ENCODE measurements at places on chromosomes 4 and X. TPM values are rescaled to one million over a fixed set of nuclear protein-coding genes. Genes with fewer than 3 reads are reported as not detected.

Gene PPP4R3C
- not detected for polyA plus RNA-seq

GRCh38 chr4:137638934-137639333 is 106.6 kb upstream of the PCDH18 start:
- no peak for DNase-seq

GRCh38 chrX:11557120-11557519 is 108.6 kb downstream of the ARHGAP6 start:
- no peak for DNase-seq

Gene TNIP2
- polyA plus RNA-seq: 11.4 TPM

- DNase-seq: no peak
These were observed 109.9 kb downstream of the AFF1 start for GRCh38 chr4:87044511-87045233.

DNA sequence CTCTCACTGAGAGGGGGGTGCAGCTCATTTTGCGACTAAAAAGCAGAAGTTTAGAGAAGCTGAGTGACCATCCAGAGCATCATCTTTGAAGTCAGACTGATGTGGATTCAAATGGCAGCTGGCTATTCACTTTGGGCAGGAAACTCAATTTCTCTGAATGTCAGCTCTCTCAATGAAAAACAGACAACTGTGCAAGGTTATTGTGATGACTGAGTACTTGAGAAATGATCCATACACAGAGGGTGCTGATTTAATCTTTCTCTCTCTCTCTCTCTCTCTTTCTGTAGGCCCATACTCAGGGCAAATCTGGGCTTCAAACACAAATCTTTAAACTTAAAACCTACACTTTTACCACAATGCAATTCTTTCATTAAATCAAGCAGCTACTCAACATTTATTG is 185.8 kb upstream of the SLIT2 start:
- no peak for DNase-seq

Gene CLDN22
- not detected for polyA plus RNA-seq

DNA sequence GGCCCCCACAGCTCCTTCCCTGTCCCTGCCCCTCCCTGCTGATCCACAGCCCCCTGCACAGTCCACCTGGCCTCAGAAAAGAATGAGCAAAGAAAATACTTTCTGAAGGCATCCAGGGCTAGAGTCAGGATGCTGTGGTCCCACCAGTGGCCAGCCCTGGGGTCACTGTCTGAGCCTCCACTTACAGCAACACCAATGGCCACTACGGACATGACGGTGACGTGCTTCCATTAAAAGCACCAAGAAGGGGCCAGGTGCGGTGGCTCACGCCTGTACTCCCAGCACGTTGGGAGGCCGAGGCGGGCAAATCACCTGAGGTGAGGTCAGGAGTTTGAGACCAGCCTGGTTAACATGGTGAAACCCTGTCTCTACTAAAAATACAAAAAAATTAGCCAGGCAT is 4.0 kb downstream of the JAKMIP1 start:
- no peak for DNase-seq

- DNase-seq: no peak
These were observed 504.3 kb upstream of the ZFP42 start for GRCh38 chr4:187491286-187491685.

GRCh38 chrX:110108381-110108821 is 105.5 kb downstream of the TMEM164 start:
- DNase-seq: no peak

Gene ESX1
- polyA plus RNA-seq: not detected

Gene SOD3
- polyA plus RNA-seq: 27.4 TPM

GRCh38 chr4:187444061-187444460 is 551.5 kb upstream of the ZFP42 start:
- DNase-seq: no peak

Gene HS6ST2
- 46.5 TPM for polyA plus RNA-seq

GRCh38 chr4:122898370-122899150 is 23.8 kb downstream of the NUDT6 start:
- no peak for DNase-seq

Gene GRIA2
- polyA plus RNA-seq: 5.9 TPM

GRCh38 chr4:69092190-69092589 is 4.1 kb upstream of the UGT2B7 start:
- no peak for DNase-seq

Gene SPANXN4
- polyA plus RNA-seq: not detected

DNA sequence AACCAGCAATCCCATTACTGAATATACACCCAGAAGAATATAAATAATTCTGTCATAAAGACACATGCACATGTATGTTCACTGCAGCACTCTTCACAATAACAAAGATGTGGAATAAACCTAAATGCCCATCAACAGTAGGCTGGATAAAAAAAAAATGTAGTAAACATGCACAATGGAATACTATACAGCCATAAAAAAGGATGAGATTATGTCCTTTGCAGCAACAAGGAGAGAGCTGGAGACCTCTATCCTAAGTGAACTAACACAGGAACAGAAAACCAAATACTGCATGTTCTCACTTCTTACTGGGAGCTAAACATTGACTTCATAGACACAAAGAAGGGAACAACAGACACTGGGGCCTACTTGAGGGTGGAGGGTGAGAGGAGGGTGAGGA is 2067.7 kb downstream of the ARAP2 start:
- no peak for DNase-seq

- DNase-seq: no peak
These were observed 4.7 kb downstream of the NEUROG2 start for GRCh38 chr4:112511093-112511802.

Gene PNMA6F
- not detected for polyA plus RNA-seq

GRCh38 chrX:625137-625691 is 5.4 kb upstream of the SHOX start:
- DNase-seq: no peak

Gene PAGE5
- not detected for polyA plus RNA-seq

Gene MMAA
- 6.0 TPM for polyA plus RNA-seq

Gene HMGB3
- 53.7 TPM for polyA plus RNA-seq

- no peak for DNase-seq
These were observed 85.2 kb downstream of the AASDH start for GRCh38 chr4:56301997-56302496.

DNA sequence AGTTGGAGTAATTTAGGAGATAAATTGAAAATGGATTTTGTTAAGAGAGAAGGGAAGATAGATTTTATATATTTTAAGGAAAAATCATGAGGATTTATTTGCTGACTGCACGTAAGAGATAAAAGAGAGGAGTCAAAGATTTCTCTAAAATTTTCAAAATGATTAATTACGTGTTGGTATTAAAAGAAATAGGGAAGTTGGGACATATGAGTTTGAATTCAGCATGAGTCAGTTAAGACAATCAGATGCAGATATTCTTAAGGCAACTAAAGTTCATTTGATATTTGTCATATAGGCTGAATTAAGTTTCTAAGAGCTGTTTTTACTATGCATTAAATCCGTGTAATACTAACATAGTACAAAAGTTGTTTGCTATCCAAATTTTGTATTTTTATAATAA is 46.9 kb downstream of the TET2 start:
- no peak for DNase-seq

Gene SNCA
- polyA plus RNA-seq: 26.5 TPM

DNA sequence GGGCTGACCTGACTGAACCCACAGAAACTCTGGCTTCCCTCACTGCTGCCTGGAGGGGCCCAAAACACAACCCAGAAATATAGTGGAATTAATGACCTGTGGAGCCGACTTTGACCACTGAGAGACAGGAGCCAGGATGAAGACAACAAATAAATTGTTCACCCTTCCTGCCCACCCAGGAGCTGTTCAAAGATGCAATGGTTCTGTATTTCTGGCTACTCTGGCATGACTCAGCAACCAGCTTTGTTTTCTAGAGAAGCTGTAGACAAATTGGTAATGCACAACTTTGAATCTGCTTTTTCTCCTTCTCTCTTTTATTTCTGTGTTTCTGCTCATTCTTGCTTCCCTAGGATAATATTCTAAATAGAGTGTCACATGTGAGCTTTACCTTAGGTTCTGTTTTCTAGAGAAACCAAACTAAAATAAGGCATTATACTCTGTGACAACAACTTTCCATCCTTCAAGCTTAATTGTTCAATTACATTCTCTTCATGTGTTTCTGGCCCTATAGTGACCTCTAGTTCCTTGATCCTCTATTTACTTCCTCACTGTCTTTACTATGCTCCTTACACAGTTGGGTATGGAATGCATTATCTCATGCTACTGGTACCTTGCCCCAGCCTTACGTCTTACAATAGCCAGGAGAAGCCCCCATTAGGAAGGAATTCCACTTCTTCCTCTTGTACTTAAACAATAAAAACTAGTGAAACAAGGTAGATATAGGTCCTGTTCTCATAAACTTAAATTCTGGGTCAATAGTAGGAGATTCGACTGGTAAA is 6.5 kb upstream of the PRKG2 start:
- no peak for DNase-seq

- no peak for DNase-seq
These were observed 5.8 kb downstream of the MECP2 start for GRCh38 chrX:154091678-154092077.

Gene GDI1
- polyA plus RNA-seq: 82.5 TPM

Gene DUSP21
- not detected for polyA plus RNA-seq

DNA sequence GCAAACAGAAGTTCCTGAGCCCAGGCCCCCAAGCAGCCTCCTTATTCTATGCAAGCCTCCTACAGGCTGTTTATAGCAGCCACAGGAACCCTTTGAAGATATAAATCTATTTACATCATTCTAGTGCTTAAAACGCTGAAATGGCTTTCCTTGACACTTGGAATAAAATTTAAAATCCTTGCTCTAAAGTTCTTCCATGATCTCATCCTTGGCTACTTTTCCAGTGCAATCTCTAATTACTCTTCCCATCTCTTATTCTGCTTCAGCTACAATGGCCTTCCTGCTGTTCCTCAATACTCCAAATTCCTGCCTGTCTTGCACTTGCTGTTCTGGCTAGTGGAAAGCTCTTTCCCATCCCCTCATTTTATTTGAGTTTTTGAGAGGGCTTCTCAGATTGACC is 634.2 kb upstream of the NR3C2 start:
- DNase-seq: peak; percentile 64

Gene MGAT4D
- polyA plus RNA-seq: not detected

- DNase-seq: no peak
These were observed 727.6 kb downstream of the TRAM1L1 start for GRCh38 chr4:116357758-116358157.

Gene MAGED4
- 29.4 TPM for polyA plus RNA-seq

- no peak for DNase-seq
These were observed 321.0 kb downstream of the OPHN1 start for GRCh38 chrX:68112321-68112720.

Gene STPG2
- not detected for polyA plus RNA-seq

- no peak for DNase-seq
These were observed 6.7 kb upstream of the ERCC6L start for GRCh38 chrX:72245461-72246089.

- no peak for DNase-seq
These were observed 37.9 kb upstream of the ARSJ start for GRCh38 chr4:114017120-114017917.

DNA sequence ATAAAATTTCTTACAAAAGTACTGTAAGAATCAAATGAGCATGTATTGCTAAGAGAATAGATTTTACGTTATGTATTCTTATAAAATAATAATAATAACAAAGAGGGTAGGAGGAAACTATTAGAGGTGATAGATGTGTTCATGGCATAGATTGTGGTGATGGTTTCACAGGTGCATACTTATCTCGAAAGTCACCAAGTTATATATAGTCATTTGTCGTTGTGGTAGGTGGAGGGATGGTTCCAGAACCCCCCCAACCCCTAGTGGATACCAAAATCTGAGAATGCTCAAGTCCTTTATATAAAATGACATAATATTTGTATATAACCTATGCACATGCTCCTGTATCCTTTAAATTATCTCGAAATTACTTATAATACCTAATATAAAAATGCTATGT is 36.7 kb upstream of the H2AZ1 start:
- no peak for DNase-seq

Gene TLR10
- polyA plus RNA-seq: 0.42 TPM

Gene FOXP3
- 0.35 TPM for polyA plus RNA-seq

DNA sequence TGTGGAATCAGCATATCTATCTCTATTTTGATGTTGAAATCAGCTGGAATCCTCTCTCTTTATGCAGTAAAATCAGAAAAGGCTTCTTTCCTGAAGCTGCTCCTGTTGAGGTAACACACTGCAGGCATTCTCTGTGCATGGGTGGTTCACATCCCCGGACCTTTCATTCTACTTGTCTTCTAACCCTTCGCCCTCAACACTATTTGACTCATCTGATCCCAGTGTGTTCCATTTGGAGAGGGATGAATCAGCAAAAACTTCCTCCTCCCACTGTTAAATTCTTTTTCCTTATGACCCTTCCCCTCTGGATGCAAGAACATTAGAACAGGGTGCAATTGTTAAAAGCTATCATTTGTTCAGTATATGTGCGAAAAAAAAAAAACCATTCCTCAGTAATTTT is 67.4 kb downstream of the RNF150 start:
- no peak for DNase-seq

DNA sequence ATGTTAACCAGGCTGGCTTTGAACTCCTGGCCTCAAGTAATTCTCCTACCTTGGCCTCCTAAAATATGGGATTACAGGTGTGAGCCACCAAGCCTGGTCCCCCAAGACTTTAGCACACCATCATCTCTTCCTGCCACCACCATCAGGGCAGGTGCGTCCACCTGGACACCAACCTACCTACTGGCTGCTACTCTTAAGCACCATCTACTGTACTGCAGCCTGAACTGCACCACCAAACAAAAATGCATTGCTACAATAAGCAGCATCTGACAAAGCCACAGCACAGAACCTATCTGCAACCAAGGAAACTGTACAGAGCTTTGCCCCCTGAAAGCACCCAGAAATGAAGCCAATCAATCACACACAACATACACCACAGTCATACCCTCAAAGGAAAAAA is 139.7 kb downstream of the EFHC2 start:
- no peak for DNase-seq

DNA sequence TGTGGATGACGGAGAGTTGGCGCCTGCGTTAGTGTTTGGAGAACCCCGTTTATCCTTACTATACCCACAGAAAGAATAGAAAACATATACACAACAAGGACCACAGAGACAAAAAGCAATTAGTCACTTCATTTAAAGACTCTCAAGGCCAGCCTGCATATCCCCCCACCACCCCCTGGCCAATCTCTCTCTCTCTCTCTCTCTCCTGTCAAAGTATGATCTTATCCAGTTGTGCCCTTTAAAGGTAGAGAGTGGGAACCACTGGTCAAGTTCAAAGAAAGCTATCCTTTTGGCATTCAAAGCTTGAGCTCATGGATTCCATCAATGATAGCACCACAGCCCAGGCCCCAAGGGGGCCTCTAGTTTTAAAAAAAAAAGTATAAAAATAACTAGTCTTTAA is 180.3 kb upstream of the MBNL3 start:
- DNase-seq: no peak

Gene TMPRSS11F
- polyA plus RNA-seq: 0.06 TPM

Measured in forelimb muscle (tissue), 1 donor.